ENCODE measurements at places on chromosomes 5 and 9.

- DNase-seq = no peak
Observed at GRCh38 chr5:121949885-121950284, 11.9 kb upstream of the SRFBP1 start.

GRCh38 chr5:122880170-122880689 lies 34.8 kb downstream of the SNX24 start:
- no peak for DNase-seq

DNA sequence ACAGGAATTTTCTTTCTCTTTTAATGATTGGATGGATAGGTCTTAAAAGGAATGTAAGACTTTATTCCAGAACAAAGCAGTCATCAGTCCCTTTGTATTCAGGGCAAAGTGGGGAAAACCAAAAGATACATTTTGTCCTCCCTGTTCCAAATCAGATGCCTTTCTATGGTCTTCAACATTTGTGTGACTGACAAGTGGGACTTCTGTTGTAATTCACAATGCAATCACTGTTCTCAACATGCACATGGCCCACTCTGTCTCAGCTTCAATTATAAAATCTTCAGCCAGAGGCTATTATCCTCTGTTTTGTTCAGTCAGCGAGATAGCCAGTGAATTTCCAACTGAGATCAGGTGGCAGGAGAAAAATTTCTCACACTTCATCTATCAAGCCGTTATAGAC lies 95.5 kb upstream of the ERBIN start:
- no peak for DNase-seq

- DNase-seq = no peak
Observed at GRCh38 chr5:10122076-10122726, 127.5 kb downstream of the ATPSCKMT start.

DNA sequence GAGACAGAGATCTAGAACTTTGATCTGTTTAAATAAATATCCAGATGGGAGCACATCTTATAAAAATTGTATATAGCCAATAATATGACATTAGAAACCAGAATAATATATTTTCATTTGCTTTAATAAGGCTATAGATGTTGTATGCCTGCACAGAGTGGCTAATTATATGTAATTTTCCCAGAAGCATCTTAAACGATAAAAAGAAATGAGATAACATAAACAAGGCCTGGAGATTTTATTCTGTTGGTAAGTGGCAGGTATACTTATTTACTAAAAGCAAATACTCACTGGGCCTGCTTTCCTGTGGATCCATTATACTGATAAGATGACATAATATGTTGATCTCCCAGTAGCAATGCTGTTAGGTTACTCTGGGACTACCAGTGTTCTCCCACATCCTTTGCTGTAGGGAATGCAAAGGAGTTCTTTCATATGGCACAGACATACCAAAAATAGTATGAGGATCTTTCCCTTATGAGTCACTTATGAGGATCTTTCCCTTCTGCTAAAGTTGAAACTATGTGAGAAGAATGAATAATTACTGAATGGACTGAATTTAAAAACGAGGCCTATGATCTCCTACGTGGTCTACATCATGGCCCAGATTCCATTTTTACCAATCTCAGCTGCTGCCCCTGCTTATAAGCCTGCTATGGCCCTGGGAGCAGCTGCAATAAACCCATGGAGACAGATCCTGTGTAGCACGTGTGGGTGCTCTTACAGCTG lies 112.1 kb downstream of the NUDT12 start:
- DNase-seq = no peak

DNA sequence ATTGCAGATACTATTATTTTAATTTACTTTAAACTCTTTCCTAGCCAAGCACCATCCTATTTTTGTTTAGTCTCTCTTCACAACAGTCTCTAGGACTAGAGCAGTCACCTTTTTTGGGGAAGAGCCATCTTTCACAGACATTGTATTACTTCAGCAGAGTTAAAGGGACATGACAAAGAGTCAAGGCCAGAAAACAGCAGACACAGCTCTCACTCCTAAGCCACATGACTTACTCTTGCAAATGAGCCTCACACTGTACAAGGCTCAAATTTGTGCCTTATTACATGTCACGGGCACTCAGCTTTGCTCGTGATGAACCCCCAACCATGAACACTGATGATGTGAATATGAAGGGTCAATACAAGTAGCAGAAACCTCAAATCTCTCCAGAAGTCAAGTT lies 104.3 kb downstream of the ZNF608 start:
- no peak for DNase-seq

DNA sequence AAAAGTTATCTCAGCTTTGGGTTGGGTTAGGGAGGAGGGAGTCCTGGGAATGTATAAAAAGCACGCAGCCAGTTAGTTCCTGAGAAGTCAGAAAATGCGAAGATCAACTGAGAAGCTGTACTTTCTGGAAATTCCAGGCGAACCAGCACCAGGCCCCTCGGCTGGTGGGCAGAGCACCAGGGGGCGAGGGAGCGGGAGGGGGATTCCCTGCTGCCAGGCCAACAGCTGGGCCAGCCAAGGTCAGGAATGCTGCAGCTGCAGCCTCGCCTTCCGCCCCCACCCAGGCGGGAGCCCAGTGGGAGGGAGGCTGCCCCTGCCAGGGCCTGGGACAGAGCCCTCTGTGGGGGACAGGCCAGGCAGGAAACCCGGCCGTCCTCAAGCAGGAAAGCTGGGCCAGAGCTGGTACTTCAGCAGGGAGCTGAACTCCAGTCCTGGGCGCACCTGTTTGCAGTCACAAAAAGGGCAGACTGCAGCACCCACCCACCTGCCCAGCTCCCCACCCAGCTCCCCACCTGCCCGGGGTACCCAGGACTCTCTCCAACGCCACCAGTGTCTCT lies 35.5 kb downstream of the VAV2 start:
- no peak for DNase-seq

DNA sequence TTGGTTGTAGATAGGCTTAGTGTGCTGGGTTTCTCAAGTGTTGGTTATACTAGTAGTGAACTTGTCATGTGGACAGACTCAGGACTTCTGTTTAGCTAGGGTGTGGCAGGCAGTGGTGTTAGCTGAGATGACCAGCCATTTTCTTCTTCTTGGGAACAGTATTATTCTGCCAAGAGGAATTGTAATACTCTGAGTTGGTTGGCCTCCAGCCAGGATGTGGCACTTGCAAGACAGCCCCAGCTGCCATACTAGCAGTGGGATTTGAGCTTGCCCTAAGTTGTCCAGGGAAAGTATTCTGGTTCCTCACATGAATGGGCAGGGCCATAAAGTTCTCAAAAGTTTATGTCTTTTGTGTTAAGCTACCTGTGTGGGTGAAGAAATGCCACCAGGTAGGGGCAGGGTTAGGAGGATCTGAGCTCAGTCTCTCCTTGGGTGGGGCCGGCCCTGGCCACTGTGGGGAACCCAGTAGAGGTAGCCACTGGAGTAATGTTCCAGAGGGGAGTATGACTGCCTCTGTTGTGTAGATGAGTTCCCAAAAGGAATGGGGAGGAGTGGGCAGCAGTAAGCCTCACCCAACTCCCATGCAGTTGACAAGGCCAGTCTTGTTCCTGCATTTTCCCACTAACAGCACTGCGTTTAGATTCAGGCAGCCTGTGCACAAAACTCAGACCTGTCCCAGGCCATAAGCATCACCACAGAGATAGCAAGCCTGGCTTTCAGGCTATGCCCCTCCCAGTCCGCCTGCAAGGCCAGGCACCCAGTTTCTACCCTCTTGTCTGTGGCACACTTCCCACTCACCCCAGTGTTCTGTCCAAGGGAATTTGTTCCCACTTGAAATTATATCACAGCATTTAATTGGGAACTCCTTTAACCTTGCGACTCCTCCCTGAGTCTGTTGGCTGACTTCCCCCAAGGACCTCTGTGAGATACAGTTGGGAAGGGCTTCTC lies 250.7 kb downstream of the ANXA1 start:
- DNase-seq = no peak

DNA sequence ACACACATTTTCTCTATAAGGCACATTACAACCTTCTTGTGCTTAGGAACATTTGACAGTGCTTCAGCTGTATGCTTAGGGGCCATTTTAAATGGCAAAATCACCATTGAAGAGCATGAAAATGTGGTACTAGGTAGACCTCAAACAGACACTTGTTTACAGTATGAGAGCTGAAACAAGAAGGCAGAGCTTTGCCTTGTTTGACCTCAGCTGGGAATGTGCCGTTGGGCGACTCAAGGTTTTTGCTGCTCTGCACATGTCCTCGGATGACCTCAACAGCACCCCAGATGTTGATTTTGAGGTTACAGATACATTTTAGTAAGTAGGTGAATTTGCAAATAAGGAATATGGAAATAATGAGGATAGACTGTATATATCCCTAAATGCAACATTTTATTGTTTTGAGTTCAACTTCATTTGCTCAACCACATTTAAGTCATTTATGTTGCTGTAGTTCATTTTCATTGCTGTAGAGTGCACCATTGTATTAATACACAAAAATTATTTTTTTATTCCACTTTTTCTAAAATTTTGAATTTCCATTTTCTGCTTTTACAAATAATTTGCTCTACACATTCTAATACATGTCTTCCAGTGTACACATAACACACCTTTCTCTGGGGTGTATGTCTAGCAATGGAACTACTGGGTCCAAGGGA lies 206.8 kb downstream of the NR3C1 start:
- DNase-seq = no peak

DNA sequence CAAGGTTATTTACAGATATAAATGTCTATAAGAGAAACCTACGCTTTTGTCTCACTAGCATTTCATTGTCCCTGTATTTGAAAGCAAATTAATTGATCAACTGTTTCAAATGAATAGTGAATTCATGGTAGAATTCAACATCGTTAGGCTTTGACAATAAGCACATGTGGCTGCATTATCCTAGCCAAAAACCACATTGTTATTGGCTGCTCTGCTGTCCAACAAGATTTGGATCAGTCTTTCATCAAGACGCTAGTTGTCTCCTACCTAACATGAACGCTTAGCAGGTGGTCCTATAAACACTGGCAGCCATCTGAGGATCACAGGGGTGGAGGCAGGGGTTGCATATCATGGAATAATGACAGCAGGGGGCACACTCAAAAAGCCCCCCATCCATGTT lies 455.0 kb downstream of the CTNND2 start:
- DNase-seq = no peak

GRCh38 chr5:147734894-147735293 lies 47.6 kb downstream of the JAKMIP2 start:
- DNase-seq = no peak

GRCh38 chr5:86968301-86968753 lies 299.4 kb upstream of the RASA1 start:
- no peak for DNase-seq

GRCh38 chr9:70159630-70160029 lies 99.1 kb upstream of the SMC5 start:
- DNase-seq = no peak

DNA sequence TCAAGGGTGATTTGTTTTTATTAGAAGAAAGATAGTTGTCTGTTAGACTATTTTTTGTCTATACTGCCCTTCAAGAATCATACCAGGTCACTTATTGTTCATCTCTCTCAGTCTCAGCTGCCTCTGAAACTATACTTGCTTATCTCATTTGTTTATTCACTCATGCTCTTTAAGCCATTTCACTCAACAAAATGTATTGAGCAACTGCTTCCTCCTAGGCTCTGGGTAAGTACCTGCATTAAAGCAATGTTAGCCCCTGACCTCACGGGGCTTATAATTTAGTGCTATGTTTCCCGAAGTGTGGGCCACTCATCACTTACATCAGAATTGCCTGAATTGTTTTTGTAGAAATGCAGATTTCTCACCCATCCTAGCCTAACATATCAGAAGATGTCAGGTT lies 100.9 kb downstream of the DPYSL3 start:
- DNase-seq = no peak

GRCh38 chr5:18312016-18312415 lies 677.8 kb downstream of the TAF11L14 start:
- no peak for DNase-seq

GRCh38 chr9:133513214-133514100 lies 11.3 kb downstream of the MYMK start:
- no peak for DNase-seq

DNA sequence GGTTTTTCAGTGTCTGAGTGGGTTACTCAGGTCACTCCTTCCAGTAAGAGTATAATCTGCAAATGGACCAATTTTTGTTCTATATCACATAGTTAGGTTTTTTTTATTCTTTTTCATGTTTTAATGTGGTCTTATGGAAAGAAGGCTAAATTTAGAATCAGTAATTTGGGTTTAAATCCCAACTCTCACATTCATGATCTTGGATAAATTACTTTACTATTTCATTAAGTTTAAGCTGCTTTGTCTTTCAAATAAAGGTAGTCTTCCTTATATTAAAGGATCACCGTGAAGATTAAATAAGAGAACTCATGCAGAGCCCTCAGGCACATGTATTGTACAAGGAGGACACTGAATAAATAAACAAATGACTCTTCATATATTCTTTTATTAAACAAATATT lies 234.7 kb downstream of the SGCD start:
- no peak for DNase-seq

GRCh38 chr5:90096415-90097081 lies 313.0 kb downstream of the CETN3 start:
- DNase-seq = no peak

- no peak for DNase-seq
Observed at GRCh38 chr5:130652176-130652575, 512.9 kb downstream of the HINT1 start.

DNA sequence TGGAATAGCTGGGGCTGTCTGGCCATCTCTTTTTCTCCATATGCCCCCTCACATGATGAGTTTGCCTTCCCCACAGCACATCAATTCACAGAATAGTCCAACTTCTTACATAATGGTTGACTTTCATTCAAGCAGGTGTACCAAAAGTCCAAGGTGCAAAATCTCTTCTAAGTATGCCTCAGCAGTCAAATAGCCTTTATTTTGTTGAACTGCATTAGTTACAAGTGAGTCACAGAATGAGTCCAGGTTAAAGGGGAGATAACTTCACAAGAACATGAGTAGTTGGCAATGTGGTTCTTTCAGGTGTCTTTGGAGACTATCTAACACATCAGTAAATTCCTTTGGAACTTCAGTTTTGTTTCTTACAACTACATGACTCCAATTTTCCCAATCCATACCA lies 672.5 kb downstream of the PRELID2 start:
- DNase-seq = no peak

DNA sequence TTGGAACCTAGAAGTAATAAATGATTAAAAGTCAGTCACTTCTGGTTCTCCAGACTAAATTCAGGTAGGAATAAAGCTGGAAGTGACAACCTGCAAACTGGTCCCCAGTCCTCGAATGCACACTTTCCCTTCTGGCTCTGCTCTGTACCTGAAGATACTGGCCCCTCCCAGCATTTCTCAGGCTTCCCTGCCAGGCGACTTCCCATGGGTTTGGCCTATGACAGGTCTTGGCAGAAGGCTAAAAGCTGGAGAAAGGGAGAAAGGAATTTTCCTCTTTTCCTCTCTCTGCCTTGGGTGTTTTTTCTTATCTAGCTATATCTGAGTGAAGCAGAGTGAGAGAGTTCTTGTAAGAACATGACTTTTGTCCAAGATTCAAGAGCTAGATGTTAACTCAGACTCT lies 1005.7 kb downstream of the DTWD2 start:
- no peak for DNase-seq

GRCh38 chr9:70579686-70580085 lies 165.2 kb upstream of the KLF9 start:
- no peak for DNase-seq

DNA sequence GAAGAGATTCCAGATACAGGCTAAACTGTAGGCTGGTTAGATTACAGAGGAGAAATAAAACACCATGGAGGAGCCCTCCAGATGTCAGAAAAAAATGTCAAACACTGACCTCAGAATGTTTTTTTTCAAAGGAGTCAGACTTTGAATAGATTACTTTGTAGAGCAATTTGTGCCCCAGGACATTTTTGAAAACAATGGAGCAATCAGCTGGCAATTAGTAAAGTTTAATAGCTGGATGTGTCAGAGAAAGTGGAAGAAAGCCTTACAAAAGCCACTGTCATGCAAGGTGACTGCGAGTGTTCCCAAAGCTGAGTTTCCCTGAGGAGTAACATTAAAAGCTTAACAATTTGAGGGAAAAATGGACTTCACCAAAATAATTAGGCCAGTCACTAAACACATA lies 417.8 kb upstream of the CTNND2 start:
- no peak for DNase-seq
